ENCODE measurements at places on chromosomes 16 and 17.

DNA sequence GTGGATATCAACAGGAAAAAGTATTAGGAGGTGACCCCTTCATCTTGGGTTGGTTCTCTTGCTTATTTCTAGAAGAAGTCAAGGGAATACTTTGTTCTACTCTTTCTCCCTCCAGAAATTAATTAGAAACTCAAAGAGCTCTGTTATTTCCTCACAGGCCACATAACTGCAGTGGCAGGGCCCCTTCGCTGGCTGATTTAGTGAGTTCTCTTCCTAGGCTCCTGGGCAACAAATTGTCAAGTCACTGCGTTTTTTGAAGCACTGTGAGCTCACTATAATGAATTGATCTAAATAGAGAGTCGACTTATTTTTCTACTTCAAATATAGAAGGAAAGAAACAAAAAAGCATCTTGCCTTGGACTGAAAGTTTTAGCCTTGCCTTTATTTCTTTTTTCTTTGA lies 4.8 kb downstream of the SHISA6 start:
- DNase-seq: no peak

DNA sequence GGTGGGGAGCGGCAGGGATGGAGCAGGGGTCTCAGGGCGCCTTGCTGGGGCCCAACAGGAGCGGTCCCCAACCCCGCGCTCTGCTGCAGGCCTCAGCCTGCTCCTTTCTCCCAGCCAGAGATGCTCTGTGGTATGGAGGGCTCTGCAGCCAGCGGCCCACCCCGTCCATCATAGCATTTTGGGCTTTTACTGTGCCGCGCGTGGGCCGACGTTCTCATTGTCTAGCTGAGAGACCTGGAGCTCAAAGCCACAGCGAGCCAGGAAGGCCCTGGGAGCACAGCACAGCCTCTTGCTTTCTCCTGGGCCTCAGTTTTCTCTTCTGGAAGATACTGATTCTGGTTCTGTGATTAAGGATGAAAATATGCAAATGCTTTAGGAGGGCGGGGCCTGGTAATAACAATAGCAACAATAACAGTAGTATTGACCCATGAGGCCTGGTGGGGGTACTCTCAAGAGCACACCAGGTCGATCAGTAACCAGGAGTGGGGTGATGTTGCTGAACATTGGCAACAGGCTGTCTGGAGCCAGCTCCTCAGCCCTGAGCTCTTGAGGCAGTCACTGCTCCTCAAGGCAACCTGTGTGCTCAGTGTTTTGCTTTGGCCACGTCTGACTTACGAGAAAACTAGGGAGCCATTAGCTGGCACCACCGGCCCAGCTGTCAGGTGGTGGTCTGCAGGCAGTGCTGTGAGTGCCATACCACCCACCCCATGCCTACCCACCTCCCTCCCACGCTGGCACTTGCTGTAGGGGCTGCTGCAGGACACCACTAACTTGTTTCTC lies 1.1 kb upstream of the RASD1 start:
- DNase-seq: no peak

GRCh38 chr17:33520426-33521330 lies 227.6 kb upstream of the ASIC2 start:
- DNase-seq: no peak

- no peak for DNase-seq
Observed at GRCh38 chr17:79388556-79389295, 222.1 kb downstream of the RBFOX3 start.

- no peak for DNase-seq
Observed at GRCh38 chr17:13728781-13729180, 127.1 kb upstream of the HS3ST3A1 start.

DNA sequence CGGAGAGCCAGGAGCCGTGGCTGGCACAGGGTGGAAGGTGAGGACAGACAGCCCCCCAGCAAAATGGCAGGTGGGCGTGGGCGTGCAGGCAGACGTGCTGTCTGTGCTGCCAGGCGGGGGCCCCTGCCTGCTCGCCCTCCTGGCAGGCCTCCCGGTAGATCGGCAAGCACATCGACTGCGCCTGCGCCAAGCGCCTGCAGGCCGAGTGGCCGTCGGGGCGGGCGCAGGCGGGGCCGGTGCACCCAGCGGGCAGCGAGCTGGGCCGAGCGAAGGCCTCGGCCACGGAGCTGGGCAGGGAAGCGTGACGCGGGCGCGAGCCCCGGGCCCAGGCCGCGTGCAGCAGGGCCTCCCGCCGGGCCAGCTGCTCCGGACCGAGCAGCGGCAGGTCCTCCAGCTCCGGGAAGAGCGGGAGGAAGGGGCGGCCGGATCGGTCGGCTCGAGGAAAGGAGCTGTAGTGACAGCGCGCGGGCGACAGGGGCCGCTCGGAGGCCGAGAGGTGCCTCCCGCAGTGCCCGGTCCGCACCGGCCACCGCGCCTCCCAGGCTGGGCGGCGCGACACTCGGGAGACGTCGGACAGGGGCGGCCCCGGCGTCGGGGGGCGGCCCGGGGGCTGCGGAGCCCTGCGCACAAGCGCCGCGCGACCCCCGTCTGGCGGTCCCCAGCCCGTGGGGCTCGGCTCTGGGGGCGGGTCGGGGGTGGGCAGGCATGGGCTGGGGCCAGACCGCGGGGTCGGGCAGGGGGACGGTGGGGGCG lies 16.9 kb downstream of the GRIN2C start:
- no peak for DNase-seq

GRCh38 chr17:41256291-41256685 lies 1.1 kb downstream of the KRTAP9-9 start:
- no peak for DNase-seq

DNA sequence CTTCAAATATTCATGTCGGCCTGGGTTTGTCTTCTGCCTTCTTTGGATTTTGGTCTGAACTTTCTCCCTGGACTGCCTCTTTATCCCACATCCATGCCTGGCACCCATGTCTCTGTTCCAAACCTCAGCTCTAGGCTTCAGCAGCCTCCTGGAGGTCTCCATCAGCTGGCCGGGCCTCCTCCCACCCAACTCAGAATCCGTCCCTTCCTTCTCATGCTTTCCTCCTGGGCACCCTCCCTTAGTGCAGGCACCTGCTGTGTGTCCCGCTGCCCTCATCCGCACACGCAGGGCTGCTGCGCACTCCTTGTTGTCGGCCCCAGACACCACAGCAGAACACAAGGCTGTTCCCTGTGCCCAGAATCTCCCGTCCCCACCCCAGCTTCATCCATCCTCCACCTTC lies 14.0 kb downstream of the LDHD start:
- no peak for DNase-seq

DNA sequence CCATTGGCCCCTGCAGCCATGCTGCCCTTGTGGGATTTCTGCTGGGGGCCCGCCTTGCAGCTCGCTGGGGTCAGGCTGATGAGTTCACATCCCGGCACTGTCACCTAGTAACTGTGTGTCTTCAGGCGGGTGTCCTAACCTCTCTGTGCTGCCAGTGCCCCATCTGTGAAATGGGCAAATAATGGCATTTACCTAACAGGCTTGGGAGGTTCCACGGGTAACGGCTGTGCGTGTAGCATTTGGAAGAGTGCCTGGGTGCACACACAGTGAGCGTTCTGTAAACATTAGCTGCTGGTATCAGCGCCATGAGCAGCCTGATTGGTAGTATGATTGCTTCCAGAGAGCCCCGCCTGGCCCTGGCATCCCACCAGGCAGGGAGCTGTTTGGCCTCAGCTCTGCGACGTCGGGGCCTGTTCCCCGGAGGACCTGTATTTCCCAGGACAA lies 167.3 kb upstream of the GSE1 start:
- no peak for DNase-seq

DNA sequence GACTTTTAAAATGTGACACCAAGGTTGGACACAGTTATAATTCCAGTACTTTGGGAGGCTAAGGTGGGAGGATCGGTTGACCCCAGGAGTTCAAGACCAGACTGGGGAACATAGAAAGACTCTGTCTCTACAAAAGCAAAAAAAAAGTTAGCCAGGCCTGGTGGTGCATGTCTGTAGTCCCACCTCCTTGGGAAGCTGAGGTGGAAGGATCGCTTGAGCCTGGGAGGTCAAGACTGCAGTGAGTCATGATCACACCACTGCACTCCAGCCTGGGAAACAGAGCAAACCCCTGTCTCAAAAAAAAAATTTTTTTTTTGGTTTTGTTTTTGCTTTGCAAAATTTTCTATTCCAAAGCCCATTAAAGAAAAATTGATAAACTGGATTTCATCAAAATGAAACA lies 281.4 kb downstream of the BCAS3 start:
- DNase-seq: no peak

DNA sequence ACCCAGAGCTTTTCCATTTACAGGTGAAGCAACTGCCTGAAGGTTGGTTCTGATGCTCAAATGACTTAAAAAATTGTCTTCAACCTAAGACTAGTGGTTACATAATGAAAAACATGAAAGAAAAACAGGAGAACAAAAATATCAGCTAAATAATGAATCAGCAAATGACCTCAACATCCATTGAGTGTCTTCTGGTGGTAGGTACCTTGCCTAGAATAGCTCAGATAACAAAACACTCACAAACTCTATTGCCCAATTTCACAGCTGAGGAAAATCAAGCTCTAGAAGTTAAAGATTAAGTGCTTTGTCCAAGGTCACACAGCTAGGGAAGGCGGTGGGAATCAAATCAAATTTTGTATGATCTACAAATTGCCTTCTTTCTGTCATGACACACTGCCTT lies 304.6 kb upstream of the CDH11 start:
- DNase-seq: no peak

GRCh38 chr17:76145231-76146052 lies 4.4 kb upstream of the FOXJ1 start:
- no peak for DNase-seq

GRCh38 chr16:21101631-21102420 lies 48.8 kb downstream of the DNAH3 start:
- no peak for DNase-seq

DNA sequence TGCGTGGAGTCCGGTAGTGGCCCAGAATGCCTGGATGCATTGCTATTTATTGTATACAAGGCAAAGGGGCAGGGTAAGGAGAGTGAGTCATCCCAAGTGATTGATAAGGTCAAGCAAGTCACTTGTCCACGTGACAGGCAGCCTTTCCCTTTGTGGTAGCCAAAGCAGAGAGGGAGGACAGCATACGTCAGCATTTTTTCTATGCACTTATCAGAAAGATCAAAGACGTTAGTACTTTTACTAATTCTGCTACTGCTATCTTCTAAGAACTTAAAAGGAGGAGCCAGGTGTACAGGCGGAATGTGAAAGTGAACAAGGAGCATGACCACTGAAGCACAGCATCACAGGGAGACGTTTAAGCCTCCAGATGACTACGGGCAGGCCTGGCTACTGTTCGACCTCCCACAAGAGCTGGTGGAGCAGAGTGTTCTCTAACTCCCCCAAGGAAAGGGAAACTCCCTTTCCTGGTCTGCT lies 47.9 kb upstream of the ARL4D start:
- no peak for DNase-seq

GRCh38 chr16:1674306-1674705 lies 3.8 kb upstream of the JPT2 start:
- no peak for DNase-seq

- DNase-seq: no peak
Observed at GRCh38 chr17:38424297-38424972, 3.8 kb upstream of the ARHGAP23 start.

DNA sequence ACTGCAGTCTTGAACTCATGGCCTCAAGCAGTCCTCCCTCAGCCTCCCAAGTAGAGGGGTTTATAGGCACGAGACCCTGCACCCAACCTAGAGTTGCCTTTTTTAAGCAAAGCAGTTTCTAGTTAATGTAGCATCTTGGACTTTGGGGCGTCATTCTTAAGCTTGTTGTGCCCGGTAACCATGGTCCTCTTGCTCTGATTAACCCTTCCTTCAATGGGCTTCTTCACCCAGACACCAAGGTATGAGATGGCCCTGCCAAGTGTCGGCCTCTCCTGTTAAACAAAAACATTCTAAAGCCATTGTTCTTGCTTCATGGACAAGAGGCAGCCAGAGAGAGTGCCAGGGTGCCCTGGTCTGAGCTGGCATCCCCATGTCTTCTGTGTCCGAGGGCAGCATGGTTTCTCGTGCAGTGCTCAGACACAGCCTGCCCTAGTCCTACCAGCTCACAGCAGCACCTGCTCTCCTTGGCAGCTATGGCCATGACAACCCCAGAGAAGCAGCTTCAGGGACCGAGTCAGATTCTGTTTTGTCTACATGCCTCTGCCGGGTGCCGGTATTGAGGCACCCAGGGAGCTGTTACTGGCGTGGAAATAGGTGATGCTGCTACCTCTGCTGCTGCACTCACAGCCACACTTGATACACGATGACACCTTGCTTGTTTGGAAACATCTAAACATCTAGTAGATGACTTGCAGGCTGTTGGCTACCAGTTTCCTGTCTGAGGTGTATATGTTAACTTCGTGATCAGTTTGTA lies 3.3 kb downstream of the RPL13 start:
- DNase-seq: no peak

Measured in activated CD8-positive, alpha-beta memory T cell treated with anti-CD3 and anti-CD28 coated beads for 4 hours (primary cell).